ENCODE measurements at places on chromosomes 7 and 10. TPM values are rescaled to one million over a fixed set of nuclear protein-coding genes. Genes with fewer than 3 reads are reported as not detected.

Gene VENTX
- not detected for total RNA-seq

Gene VWC2
- not detected for total RNA-seq

Gene HOXA1
- 1.4 TPM for total RNA-seq

Gene ITPRID1
- not detected for total RNA-seq

Gene KCNIP2
- 1.5 TPM for total RNA-seq

Gene ELN
- total RNA-seq: not detected

Gene DDC
- total RNA-seq: not detected

DNA sequence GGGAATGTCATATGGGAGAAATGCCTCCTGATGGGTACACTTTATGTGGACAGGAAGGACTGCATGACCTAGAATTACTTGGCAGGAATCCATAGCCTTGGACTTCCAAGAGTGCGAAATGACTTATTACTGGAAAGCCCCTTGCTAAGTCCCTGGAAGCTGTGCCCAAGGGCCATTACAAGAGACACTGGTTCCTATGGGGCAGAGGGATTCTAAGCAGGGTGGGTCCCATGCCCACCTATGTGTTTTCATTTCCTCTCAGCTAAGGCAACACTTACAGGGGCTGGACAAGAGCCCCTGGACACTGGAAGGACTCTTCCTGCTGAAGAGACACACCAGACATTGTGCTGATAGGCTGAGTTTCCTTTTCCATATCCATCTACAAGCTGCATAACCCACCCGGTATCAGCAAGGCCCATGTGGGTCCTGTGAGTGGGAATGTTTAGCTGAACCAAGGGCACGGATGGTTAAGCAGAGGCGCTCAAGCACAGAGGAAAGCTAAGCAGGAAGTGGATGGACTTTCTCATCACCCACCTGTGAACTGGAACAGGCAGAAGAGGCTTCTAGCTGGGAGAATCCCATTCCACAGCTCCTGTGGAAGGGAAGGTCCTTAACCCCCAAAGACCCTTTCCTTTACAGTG, 56.2 kb downstream of the XPNPEP1 start:
- DNase-seq: no peak

- DNase-seq: no peak
These were observed 72.3 kb downstream of the CCDC71L start for GRCh38 chr7:106588422-106589197.

DNA sequence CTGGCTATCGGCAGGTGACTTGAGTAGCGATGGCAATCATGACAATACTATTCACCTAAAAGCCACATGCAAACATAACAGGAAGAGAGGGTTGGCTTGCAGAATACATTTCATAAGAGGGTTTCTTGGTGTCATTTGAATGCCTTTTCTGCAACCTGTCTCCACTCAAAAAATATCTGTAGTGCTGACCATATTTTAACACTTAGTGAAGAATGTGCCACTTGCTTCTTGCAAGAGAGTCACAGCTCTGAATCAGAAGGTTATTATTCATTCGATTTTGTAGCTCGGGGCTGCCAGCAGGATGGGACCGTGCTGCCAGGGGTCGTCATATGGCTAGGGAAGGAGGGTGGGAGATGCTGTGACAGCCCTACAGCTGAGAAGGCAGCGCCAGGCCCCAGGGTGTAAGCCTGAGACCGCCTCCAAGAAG, 152.0 kb upstream of the PITRM1 start:
- DNase-seq: no peak

DNA sequence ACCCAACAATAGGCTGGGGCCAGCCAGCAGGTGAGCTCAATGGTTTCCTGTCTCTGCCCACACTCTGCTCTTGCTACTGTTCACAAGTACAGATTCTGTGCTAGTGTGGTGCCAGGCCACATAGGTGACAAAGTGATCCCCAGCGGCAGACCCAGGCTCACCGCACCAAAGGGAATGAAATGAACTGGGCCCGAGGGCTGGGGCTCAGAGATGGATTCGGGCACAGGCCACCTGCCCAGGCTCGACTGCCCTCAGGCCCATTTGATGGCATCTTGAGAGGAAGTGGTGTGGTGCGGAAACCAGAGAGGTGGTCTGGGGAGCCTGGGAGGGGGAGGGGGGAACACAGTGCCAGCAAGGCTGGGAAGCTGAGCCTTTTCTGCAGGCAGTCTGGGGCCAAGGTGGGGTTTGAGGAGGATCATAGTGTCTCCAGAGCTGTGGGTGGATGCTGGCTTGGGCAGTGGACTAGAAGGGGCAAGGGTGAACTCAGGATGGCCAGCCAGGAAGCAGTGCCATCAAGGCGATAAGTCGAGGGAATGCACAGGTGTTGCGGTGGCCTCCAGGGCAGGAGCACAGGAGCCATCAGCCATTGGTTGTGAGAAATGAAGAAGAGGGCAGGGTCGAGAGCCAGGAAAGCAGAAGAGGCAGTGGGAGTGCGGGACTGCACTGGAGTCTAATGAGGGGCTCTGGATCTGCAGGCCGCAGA, 85.2 kb downstream of the ARHGAP22 start:
- DNase-seq: no peak

DNA sequence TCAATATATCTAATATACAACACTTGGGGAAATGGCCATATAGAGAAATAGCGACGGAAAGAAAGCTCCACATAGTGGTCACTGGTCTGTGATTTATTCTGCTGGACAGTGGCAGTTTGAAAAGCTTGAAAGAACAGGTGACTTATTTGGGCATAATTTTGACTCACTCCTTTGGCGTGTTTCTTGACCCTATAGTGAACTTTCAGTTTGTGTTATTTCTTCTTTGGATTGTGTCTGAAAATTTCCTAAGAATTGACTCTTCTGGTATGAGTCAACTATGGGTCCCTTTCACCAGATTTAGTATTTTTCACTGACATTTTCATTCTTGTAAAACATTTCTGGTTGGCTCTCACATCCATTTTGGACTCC, 25.8 kb upstream of the IMMP2L start:
- peak; percentile 53 for DNase-seq

DNA sequence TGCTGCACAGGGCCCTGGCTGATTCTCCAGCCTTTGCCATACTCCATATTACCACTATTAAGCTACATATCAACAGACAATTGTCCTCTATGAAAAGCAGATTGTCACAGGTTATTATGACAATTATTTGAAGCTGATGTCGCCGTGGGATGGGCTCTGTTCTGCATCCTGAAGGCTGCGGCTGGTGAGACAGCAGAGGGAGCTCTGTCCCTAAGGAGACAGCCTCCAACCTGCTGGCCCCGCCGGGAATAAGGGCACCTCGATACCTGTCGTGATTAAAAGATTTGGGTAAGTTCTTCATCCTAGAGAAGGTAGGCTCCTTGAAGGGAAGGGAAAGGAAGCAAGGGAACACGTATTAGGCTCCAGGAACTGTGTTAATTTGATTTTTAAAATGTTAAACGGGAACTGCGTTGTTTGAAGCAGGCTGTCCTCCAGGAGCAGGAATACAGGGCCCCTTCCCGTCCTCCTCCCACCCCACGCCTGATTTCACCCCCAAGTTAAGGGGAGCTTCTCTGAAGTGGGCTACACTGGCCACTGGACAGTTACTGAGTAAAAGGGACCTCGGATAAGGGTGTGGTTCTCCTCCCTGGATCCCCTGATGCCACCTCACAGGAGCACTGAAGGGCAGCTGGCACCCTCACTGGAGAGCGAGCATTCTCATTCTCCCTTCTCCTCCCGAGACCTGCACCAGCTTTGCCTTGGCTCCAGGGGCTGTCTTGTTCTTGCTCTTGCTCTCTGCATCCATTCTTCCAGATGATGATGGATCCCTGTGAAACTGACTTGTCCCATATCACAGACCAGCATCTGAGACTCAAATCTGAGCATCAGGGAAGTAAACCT, 11.8 kb upstream of the TIAL1 start:
- peak; percentile 63 for DNase-seq

DNA sequence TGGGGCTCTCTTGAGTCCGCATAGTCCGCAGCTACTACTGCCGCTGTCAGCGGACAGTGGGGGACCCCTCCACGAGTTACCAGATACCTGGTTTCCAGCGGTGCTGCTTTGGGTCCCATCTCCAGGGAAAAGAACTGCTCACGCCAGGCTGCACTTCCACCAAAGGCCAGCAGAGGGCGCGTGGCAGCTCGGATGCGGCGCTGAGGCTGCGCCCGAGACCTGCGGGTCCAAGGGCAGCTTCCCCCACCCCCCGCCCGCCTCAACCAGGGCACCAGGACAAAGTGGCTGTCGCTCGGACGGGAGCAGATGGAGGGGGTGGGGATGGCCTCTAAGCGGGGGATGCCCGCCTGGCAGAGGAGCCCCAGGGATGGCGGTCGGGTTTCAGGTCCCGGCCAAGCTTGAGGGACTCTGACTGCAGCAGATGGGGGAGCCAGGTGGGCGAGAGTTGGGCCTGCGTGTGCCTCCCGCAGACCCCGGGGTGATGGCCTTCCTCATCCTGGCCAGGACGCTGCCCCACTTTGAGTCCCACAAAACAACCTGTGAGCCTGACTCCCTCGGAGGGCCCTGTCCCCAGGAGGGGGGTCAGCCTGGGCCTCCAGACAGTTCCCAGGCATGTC, 23.8 kb upstream of the ZNF735 start:
- no peak for DNase-seq

- no peak for DNase-seq
These were observed 85.4 kb upstream of the TRIL start for GRCh38 chr7:29043576-29043975.

GRCh38 chr7:28297801-28298459, 114.4 kb upstream of the CREB5 start:
- no peak for DNase-seq

DNA sequence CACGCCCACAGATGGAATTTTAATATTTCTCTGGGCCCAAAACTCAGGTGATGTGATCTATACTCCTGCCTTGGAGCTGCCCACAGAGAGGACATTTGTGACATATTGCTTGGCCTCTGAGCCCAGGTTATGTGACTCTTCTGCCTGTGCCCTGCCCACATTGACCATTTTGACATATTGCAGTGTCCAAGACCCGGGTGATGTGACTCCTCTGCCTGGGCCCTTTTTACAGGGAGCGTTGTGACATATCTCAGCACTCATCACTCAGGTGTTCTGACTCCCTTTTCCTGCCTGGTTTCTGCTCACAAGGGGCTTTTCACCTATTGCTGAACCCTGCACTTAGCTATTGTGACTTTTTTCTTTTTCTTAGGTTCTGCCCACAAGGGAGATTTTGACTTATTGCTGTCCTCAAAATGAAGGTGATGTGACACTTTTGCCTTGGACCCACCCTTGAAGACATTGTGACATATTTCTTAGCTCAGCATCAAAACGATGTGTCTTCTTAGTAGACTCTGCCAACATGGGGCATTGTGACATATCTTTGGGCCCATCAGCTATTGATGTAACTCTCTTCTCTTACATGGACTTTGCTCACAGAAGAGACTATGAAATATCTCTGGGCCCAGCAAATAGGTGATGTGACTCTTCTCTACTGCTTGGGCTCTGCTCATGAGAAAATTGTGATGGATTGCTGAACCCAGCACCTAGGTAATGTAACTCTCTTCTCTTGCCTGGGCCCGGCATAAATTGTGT, 11.0 kb upstream of the ZNF107 start:
- DNase-seq: no peak

- no peak for DNase-seq
These were observed 65.7 kb upstream of the SDK1 start for GRCh38 chr7:3235322-3235721.

- peak; percentile 75 for DNase-seq
These were observed 7.7 kb downstream of the CASP2 start for GRCh38 chr7:143295870-143296269.

- DNase-seq: no peak
These were observed 29.4 kb downstream of the GRID1 start for GRCh38 chr10:86337121-86337601.

DNA sequence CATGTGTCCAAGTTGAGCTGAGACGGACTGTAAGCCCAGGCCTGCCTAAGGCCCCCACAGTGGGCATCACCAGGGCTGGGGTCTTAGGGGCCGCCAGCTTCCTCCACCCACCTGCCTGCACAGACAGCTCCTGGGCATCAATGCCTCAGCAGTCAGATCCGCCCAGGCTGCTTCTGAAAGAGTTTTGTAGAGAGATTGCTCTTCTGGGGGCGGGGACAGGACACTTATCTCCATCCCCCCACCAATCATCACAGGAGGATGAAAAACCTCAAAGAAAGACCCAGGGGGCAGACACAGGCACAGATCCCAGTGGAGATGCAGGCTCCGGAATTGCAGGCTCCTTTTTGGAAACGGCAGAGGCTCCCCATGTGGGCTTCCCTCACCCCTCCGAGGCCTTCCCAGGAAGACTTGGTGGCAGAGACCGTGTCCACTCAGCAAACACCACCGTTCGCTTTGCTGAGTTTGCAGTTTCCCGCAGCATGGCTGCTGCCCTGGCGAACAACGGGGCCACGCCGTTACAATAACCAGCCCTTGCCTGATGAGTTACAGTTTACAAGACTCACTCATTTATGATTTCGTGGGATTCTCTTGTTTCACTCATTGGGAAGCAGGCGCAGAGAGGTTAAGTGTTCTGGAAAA, 96.4 kb downstream of the MKI67 start:
- no peak for DNase-seq

DNA sequence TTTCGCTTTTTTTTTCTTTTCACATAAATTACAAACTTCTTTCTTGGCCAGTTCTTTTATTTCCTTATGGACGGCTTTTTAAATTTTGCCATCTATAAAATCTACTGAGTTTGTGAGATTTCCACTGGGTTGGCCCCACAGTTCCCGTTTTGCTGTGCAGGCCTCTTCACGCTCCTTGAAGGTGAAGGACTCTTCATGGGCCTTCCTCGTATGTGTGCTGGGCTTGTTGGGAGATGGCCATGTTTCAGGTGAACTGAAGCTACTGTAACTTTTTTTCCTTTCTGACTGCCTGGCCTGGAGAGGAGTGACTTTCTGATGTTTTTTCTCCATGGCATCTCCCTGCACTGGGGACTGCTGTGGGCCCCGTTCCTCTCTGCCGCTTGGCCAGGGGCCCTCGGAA, 262.4 kb downstream of the COBL start:
- no peak for DNase-seq

DNA sequence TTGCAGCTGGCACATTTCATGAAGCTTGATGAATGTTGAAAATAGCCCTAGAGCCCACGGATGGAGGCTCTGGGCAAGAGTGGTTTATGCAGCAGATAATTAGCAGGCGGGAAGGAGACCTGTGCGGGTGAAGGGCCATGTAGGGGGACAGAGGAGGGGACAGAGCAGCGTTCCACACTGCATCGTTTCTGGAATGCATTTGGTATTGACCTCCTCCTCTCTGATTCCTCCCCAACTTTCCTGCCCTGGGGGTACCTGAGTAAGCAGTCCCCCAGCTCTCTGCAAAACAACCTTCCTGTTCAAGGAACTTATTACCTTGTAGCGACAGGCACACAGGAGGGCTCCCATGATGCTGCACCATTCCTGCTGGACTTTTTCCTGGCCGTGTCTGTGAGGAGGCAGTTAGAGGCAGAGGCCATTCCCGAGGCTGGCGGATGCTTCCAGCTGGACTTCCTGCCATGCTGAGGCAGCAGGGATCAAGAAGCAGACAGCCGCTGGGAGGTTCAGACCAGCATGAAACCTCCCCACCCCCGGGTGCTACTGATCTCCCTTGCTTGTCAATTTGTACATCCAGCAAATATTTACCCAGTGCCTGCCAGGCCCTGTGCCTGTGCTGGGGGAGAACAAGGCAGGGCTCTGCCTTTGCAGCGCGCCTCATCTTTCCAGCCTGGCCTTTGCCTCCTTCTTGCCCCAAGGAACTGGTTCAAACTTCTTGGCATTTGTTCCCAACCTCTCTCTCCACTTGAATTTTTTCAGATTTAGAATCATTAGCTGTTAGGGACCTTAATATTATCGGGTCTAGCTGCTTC, 28.7 kb downstream of the SLC29A3 start:
- DNase-seq: peak; percentile 12
